Esophagus squamous epithelium (tissue), 5 donors: ENCODE measurements at places on chromosomes 1 and 21. TPM values are rescaled to one million over a fixed set of nuclear protein-coding genes. Genes with fewer than 3 reads are reported as not detected.
A peak's percentile ranks its signal among the peaks of the same experiment; 100 is the strongest.

IL12RB2 gene
- total RNA-seq = 1.3 TPM

DNA sequence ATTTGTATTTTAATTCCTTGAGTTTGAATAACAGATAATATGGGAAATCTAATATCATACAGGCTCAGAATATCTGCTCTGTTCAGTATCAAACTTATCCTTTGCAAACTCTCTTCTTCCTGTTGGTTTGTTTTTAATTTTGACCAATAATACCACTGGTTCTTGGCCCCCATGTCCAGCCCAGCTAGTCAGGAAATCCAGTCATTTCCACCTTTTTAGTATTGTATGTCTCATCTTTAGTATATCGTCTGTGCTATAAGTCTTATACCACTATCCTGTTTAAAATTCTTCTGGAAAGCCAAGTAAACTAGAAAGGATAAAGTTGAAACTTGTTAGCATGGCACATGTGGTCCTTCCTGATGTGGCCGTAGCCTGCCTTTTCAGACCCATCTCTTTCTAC lies 10.7 kb downstream of the SCCPDH start:
- H3K36me3 ChIP-seq = peaks cover 70% of the 10 kb centered on the region
- no peak overlapping the region for H3K27ac ChIP-seq
- H3K4me3 ChIP-seq = no peak overlapping the region
- H3K27me3 ChIP-seq = no peaks in the 10 kb centered on the region

- no peaks in the 10 kb centered on the region for H3K36me3 ChIP-seq
- peaks cover 32% of the 10 kb centered on the region for H3K4me1 ChIP-seq
- H3K27ac ChIP-seq = no peak overlapping the region
- H3K27me3 ChIP-seq = no peaks in the 10 kb centered on the region
- H3K4me3 ChIP-seq = no peak overlapping the region
Measured at GRCh38 chr1:183871601-183872000, 66.7 kb downstream of the RGL1 start.

- H3K27ac ChIP-seq = peak overlapping the region; percentile 11
- no peak overlapping the region for H3K4me3 ChIP-seq
- no peak for DNase-seq
- no peaks in the 10 kb centered on the region for H3K36me3 ChIP-seq
Measured at GRCh38 chr1:6483017-6483760, 8.3 kb downstream of the PLEKHG5 start.

UQCRHL gene
- total RNA-seq = 1.8 TPM
